ENCODE measurements at places on chromosomes 11 and 22.

DNA sequence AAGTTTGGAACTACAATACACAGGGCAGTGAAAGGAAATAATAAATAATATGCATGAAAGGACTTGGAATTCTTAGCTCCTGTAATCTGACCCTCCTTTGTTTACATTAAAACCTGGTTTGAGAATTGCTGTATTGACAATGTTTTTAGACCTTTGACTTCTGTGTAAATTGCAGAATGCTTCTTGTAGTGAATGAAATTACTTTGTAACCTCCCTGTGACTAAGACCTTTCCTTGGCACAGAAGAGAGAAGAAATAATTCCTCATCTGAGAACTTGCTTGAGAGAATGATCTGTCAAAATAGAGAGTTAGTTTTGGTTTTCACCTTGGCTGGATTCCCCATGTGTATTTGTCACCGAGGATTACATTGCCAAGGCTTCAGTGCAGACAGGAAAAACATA lies 640.0 kb upstream of the ANO5 start:
- peak; percentile 12 for DNase-seq

DNA sequence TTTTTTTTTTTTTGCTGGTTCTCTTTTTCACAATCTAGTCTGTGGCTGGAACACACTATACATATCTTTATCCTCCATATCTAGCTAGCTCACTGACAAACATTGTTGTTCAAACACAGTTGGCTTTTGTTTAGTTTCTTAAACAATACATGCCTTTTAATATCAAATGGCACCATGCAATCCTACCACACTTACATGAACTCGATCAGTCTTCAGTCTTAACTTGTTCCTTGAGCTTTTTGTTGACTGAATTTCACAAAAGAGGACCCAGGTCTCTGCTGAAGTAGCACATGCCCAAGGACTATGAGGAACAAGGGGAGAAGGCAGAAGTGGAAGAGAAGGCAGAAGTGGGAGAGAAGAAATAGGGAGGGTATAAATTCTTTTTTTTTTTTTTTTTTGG lies 25.5 kb downstream of the TMEM123 start:
- no peak for DNase-seq

DNA sequence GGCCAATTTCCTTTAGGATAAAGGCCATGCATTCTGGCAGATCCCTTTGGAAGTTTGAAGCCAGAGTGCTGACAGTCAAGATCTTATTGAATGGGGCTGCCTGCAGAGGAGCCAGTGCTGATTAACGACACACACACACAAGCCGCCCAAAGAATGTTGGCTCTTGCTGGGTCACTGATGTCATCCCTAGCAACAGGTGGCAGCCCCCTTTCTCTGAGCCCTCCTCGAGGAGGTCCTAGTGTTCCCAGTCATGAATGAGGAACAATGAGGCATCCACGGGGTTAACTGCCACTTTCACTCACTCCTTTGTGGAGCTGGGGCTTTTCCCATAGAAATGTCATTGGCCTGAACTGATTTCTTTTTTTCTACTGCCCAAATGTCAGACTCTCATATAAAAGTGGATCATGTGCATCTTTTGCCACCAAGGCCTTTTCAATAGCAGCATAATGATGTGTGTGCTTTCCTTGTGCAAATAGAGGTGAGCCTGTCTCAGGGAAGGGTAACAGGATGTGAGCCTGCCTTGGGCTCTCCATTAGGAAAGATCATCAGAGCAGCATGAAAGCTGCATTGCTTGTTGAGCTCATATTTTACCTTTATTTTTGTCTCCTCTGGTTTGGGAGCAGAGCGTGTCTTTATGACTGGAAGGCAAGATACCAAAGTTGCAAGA lies 301.8 kb upstream of the MTNR1B start:
- DNase-seq: no peak

DNA sequence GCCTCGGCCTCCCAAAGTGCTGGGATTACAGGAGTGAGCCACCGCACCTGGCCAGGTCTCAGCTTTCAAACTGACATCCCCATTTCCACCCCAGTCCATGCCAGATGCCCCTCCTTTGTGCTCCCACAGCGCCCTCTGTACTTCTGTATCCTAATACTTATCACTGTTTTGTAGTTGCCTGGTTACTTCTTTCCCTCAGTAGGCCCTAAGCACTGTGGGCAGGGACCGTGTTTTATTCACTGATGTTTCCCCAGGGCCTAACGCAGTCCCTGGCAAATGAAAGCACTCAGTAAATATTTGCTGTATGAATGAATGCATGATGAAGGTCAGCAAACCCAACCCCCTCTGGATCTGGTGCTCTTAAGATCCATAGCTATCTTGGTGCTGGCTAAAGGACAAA lies 2.2 kb upstream of the TRIM3 start:
- no peak for DNase-seq

GRCh38 chr22:28855355-28856094 lies 27.8 kb upstream of the ZNRF3 start:
- DNase-seq: peak; percentile 64

GRCh38 chr11:75475767-75476650 lies 43.0 kb upstream of the KLHL35 start:
- DNase-seq: peak; percentile 36

DNA sequence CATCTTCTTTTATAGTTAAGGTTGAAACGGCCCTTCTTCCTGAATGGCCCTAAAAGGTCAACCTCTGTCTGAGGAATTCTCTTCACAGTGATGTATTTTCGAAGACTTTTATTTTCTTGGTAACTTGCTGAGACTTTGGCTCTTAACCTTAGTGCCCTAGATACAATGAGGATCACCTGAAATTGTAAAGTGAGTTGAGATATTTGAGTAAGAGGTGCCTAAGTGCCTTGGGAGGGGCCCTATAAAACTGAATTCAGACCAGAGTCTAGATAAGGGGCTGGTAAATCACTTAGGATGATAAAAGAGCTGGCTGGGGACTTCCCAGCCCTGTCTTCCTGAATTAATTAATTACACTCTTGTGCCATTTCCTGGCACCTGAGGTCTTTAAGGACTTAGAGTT lies 505.6 kb upstream of the KIRREL3 start:
- no peak for DNase-seq

GRCh38 chr11:1870721-1871466 lies 18.0 kb downstream of the LSP1 start:
- DNase-seq: no peak

- no peak for DNase-seq
Observed at GRCh38 chr11:9745411-9746211, 81.7 kb downstream of the SWAP70 start.

DNA sequence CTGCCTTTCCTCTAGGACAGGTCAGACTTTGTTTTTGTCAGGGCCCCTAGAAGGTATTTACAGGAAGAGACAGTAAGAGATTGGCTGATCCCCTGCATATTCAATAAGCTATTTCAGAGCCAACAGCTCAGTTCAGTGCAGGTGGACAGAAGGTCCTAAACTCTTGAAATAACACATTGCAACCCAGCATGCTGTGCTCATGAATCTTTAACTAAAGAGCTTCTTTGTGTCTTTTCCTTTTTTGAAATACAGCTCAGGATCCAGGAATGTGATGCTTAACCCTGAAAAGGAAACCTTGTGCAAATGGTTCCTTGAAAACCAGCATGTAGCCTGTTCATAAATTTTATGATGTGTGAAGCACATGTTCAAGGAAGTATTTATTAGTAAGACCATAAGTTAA lies 43.9 kb downstream of the BBOX1 start:
- peak; percentile 63 for DNase-seq

DNA sequence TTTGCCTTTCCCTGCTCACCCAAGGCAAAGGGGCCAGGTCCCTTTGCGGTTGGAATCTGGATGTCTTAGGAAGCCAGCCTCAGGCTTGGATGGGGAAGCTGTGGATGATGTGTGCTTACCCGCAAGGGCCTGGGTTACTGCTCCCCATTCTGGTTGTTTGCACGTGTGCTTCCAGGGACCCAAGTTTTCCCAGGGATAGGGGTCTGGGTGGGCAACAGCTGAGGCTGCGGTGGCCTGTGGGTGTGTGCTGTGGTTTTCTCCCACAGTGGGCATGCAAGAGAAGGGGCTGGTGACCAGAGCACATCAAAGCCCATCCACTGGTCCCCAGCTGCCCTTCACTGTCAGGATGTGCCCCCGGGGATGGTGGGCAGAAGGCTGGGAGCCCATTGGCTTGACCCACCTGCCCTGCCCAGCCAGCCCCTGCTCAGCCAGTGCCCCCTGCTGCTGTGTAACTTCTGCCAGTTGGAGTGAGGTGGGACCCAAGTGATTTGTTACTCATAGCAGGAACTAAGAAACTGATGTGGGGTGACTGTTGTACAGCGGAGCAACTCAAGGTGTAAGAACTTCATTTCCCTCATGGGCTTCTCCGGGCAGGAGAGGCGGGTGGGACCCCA lies 3.3 kb downstream of the CAPN5 start:
- DNase-seq: no peak

DNA sequence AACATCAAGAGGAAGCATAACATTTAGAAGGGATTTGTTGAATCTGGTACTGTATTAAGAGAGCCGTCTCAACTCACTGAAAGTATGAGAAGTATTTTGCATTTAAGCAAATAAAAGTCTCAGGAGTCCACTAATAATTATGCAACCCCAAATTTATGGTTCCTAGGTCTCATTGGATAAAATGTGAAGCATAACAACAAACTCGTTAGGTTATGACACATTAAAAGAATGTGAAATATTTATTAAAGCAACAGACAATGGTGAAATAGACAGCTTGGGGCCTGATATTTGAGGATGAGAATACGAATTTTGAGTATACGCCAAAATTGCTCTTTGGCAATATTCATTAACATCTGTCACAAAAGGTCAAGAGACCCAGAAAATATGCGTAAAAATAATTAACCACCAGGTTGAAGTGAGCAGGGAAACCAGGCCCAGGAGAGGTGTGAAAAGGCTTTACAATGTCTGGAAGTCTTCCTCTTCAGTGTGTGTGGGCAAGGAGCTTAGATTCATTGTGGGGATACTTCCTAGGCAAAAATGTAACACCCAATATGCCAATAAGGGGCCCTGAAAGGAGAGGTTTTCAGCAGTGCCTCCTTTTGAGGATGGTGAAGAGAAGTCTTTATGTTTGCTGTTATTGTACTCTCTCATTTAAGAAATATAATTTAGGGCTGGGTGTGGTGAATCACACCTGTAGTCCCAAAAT lies 89.2 kb downstream of the FDX1 start:
- DNase-seq: peak; percentile 80

Measured in fibroblast of skin of scalp (primary cell).